SIG-M5 (cell line): ENCODE measurements at places on chromosomes 4 and X.

DNA sequence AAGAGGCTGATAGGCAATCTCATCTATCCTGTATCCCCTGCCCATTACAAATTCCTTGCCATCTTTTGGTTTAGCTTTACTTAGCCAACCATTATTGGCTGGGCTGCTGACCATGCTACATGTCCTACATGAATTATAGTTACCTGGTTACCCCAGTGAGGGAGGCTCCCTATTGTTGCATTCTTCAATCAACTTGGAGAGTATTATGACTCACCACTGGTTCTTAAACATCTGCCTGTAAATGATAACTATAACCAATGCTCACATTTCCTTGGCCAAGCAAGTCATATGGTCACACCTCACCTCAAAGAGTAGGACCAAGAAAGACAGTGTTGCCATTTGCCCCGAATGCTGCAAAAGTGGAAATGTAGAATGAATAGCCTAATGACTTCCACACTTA is 297.6 kb downstream of the IL15 start:
- no peak for DNase-seq

GRCh38 chr4:77917601-77918000 is 55.0 kb downstream of the MRPL1 start:
- no peak for DNase-seq

- DNase-seq: no peak
These were observed 115.9 kb upstream of the RAI2 start for GRCh38 chrX:17976955-17977354.

DNA sequence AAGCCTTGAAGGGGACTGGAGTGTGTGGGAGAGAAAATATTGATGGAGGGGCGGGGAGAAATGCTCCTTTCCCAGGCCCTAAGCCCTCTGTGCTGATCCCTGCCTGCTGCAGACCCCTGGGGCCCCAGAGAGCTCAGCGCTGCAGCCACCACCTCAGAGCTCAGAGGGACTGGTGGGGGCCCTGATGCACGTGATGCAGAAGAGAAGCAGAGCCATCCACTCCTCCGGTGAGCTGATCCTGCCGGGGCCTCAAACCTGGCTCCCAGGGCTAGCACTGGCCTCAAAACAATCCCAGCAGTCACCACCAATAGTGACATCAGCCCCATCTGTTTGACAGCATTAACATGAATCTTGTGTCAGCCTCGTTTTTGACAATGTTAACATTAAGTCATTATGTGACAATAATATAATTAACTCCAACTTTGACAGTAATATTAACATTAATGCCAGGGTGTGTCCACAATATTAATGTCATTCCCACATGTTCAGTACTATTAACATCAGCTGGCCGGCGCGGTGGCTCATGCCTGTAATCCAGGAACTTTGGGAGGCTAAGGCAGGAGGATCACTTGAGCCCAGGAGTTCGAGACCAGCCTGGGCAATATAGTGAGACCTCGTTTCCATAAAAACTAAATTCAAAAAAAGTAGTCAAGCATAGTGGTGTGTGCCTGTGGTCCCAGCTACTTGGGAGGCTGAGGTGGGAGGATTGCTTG is 5.8 kb downstream of the WAS start:
- DNase-seq: no peak

DNA sequence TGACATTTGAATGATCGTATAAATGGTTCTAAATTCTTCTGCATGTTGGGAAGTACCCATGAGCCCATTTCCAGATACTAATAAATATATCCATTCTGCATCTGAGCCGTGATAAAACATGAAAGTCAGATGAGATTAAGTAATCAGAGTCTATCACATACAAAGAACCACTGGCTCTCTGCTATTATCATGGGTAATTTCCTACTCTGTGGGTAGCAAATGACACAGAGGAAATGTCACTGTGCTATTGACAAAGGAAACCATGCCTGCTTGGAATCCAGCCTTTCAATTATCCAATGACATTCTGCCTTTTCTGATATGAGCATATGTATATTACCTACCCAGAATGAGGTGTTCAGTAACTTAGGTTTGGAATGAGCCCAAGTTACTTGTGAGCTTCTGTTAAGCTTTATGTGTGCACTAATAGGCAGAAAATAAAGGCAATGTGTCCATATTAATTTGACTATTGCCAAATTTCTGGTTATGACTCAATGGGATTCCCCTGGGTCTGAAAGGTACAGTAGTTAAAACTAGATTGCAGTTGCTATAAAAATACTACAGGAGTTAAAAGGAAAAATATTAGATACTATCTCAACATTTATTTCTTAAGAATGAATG is 238.7 kb upstream of the KCNIP4 start:
- no peak for DNase-seq
